NCI-H2171 (cell line): ENCODE measurements at places on chromosomes 7 and 10.

GRCh38 chr7:111753968-111754367, 191.7 kb upstream of the IMMP2L start:
- DNase-seq: no peak

DNA sequence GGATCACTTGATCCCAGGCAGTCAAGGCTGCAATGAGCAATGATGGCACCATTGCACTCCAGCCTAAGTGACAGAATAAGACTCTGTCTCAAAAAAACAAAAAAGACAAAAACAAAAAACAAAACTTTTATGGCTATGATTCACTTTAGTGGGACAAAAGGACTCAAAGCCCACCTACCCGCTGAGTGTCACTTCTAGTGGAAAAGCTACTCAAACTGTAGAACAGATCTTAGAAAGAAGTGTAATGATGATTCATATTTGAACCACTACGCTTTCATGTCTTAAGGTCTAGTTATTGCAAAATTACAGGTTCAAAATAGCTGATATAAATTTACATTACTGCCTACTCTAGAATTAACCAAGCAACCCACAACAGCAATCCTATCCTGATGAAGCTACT, 47.1 kb upstream of the OTUD1 start:
- no peak for DNase-seq

- no peak for DNase-seq
Observed at GRCh38 chr7:90396420-90396819, 6.8 kb upstream of the CLDN12 start.

DNA sequence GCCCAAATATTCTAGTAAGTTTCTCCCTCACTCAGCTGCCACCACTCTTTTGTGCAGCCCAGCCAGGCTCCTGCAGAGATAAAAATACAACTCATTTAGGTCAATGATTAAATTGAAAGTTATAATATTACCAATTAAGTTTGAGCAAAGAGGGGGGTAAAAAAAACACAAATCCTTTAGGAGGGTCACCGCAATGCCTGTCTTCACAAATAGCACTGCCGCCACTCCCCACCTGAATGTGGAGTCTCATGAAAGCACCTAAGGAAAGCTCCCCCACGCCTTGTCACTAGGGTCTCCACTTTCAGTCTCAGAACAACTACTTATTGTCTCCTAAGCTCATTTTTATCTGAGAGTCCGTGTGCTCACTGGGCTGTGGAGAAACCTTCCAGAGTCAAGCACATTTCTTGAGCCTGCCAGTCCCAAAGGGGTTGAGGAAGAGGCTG, 148.7 kb downstream of the FGFR2 start:
- DNase-seq: no peak

DNA sequence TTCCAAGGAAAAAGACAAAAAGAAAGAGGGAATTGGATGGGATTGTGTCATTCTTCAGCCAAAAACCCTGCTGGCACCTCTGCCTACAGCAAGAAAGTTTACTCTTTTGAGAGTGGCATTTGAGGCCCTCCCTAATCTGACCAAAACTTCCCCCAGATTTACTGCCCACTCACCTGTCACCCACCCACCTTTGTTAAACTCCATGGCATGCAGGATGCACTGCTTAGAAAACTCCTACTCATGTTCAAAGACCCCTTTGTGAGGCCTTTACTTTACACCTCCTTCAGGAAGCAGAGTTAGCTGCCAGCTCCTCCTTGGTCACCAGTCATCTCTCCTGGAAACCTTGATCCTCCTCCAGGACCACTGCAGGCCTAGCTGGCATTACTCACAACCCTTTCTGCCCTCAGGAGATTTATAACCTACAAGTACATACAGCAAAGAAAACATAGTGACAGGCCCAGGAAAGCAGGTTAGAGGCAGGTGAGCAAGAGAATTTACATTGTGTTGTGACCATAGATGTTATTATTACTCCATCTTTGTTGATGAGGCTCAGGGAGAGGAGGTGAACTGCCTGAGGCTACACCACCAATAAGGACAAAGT, 10.3 kb upstream of the PLAC9 start:
- DNase-seq: no peak

- DNase-seq: no peak
Observed at GRCh38 chr10:17851611-17852010, 42.5 kb downstream of the MRC1 start.
